Progenitor cell of endocrine pancreas (in vitro differentiated cells): ENCODE measurements at places on chromosomes 5 and 9. TPM values are rescaled to one million over a fixed set of nuclear protein-coding genes. Genes with fewer than 3 reads are reported as not detected.

DNA sequence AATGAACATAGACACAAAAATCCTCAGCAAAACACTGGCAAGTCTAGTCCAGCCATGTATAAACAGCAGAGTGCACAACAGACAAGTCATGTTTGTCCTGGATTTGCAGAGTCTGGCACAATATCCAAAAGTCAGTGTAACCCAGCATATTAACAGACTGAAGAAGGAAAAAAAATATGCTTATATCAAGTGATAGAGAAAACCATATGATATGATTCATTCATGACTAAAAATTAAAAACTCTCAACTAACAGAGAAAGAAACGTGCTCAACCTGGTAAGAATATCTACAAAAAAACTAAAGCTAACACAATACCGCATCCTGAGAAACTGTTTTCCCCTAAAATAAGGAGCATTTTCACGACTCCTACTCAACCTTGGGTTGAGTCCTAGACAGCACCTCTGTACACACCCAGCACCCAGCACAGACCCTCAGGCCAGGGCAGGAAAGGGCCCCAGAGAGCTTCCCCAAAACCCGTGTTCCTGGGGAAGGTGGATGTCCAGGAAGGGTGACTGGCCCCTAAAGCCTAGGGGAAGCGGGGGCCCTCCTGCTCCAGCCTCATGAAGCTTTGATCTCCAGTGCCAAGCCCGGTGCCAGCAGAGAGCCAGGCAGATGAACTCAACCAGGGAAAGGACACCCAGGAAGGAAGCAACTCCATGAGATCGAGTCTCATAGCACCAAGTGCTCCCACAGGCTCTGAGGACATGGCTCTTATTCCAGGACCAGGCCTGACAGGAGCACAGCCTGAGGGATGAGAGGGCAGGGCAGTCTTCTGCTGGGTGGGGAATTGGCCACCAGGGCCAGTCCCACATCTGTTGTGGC is 38.9 kb downstream of the ADAMTS2 start:
- H3K36me3 ChIP-seq = no peaks in the 10 kb centered on the region
- no peak overlapping the region for H3K4me3 ChIP-seq
- peaks cover 6% of the 10 kb centered on the region for H3K27me3 ChIP-seq
- H3K27ac ChIP-seq = no peak overlapping the region
- no peaks in the 10 kb centered on the region for H3K4me1 ChIP-seq
- no peak for DNase-seq

DNA sequence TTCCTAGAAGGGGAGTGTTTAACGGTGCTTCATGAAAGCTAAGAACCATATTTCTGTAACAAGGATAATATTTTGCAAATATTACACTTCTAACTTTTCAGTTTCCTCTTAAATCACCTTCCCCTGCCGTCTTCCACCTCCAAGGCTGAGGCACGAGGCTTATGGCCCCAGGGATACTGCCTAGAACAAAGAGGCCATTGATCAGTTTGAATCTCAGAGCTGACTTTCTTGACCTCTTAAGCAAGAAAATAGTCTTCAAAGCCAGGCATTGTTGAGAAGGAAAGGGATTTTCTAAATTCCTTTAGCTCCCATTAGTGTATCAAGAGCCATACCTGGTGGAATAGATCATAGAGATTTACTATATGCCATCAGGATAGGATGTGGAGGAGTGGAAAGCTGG is 566.2 kb downstream of the BNC2 start:
- H3K27me3 ChIP-seq = peaks cover 9% of the 10 kb centered on the region
- no peaks in the 10 kb centered on the region for H3K36me3 ChIP-seq
- H3K4me3 ChIP-seq = no peak overlapping the region
- peaks cover 32% of the 10 kb centered on the region for H3K4me1 ChIP-seq

GRCh38 chr5:148259288-148259687 is 9.3 kb upstream of the SPINK13 start:
- H3K36me3 ChIP-seq = peaks cover 2% of the 10 kb centered on the region
- H3K27me3 ChIP-seq = no peaks in the 10 kb centered on the region
- no peak overlapping the region for H3K27ac ChIP-seq
- H3K4me3 ChIP-seq = no peak overlapping the region
- H3K4me1 ChIP-seq = no peaks in the 10 kb centered on the region
- DNase-seq = no peak

AGXT2 gene
- not detected in 2 replicates for total RNA-seq

TAF11L8 gene
- total RNA-seq = not detected in 2 replicates
